ENCODE measurements at places on chromosomes 13 and 19.

DNA sequence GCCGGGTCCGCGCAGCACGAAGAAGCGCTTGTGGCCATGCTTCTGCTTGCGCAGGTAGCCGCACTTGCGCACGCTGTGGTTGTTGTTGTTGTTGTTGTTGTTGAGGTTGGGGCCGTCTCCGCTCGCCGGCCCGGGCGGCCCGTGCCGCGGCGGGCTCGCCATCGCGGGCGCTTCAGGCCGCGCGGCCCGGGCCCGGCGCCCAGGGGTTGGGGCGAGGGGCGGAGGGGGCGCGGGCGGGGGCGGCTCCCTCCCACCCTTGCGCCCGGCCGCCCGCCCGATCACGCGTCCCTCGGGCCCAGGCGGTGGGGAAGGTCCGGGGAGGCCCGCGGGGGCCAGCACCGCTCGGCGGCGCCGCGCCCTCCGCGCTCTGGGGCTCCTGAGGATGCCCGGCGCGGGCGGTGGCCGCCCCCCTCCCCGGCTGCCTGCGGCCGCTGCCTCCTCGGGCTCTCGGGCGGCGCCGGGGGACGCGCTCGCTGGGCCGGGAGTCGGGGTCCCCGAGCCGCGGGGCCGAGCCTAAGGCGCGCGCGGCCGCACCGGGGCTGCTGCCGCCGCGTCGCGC, 412 bp downstream of the IRS2 start:
- no peak for DNase-seq

GRCh38 chr13:81350056-81350455, 1009.1 kb upstream of the SPRY2 start:
- DNase-seq: no peak

GRCh38 chr19:45784096-45784495, 1.8 kb upstream of the DMPK start:
- DNase-seq: no peak

DNA sequence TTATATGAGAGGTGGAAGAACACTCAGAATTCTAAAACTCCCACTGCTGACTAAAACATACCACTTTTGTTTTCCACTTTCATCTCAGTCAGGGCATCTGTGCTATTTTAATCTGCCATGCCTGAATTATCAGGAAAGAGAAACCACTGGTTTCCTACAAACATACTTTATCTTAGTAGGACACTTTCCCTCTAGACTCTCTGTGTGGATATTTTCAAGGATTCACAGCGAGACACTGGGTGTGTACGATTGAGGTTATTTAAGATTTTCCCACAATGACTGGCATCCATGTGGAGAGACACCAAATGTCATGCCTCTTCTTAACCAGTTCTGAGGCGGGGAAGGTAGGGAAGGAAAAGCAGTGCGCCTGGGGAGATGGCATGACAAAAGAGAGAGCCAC, 212.2 kb downstream of the ENOX1 start:
- DNase-seq: no peak

- no peak for DNase-seq
Measured at GRCh38 chr13:113582841-113583631, 1.5 kb upstream of the TFDP1 start.

GRCh38 chr13:77891486-77891885, 27.1 kb downstream of the EDNRB start:
- no peak for DNase-seq

- DNase-seq: no peak
Measured at GRCh38 chr13:79654520-79654919, 173.6 kb downstream of the NDFIP2 start.

GRCh38 chr19:7393939-7394730, 45.4 kb downstream of the ARHGEF18 start:
- no peak for DNase-seq

DNA sequence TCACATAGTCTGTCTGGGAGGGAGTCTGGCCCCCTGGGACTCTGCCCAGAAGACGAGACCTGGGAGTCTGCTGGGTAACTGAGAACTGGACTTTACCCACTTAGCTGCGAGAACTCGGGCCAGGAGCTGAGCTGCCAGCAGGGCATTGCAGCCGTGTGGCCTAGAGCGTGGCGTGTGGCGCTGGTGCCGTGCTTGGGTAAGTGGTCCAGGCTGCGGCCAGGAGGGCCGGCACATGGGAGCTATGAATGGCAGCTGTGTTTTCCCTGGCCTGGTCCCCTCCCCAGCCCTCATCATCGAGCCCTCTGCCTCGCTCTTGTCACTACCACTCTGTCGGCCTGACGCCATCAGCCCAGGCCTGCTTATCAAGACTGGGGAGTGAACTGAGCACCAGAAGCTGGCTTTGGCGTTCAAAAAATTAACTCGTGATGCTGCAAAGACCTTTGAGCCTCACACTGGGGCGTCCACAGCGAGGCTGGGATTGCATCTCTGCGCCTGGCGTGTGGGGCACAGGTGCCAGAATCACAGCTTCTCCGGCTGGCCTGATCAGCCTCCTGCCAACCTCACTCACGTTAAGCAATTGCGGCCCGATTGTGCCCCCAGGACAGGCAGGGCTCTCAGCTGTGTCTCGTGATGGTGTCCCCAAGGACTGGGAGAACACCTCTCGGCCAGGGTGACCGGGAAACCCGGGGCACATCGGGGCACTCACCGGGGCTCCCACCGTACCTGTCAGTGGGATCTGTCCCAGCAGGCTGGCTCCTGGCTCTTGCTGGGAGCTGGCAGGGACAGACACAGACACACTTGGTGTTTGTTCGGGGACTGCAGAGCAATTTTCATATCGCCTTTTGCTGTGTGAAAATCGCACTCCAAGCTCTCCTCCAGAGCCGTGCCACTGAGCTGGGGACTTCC, 85.9 kb downstream of the KDM4B start:
- no peak for DNase-seq

DNA sequence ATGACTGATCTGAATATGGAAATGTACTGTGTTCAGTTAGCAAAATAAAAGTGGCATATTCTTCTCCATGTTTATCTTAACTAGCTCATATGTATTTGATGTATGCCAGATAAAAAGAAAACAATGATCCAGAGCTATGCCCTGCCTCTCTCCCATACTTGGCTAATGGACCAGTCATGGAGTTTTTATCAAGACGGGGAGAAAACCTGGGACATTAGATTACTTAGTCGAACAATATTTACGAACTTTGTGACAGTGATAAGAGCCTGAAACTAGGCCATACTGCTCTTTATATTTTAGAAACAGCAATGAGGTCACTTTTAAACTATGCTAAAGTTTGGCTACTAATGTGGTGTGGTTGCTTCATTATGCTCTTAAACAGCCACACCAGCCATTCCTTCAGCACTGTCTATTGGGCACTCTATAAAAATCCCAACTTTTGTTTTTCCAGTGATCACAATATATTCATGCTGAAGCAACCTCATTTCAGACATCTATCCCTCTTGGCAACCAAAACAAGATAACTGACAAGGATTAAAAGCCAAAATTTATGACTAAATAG, 265.0 kb downstream of the FGF14 start:
- DNase-seq: no peak

- DNase-seq: peak; percentile 89
Measured at GRCh38 chr19:42423462-42424344, 3.5 kb downstream of the LIPE start.

GRCh38 chr13:63690672-63691071, 2275.0 kb upstream of the PCDH20 start:
- DNase-seq: peak; percentile 3

GRCh38 chr19:19064098-19064722, 416 bp downstream of the SLC25A42 start:
- DNase-seq: no peak

DNA sequence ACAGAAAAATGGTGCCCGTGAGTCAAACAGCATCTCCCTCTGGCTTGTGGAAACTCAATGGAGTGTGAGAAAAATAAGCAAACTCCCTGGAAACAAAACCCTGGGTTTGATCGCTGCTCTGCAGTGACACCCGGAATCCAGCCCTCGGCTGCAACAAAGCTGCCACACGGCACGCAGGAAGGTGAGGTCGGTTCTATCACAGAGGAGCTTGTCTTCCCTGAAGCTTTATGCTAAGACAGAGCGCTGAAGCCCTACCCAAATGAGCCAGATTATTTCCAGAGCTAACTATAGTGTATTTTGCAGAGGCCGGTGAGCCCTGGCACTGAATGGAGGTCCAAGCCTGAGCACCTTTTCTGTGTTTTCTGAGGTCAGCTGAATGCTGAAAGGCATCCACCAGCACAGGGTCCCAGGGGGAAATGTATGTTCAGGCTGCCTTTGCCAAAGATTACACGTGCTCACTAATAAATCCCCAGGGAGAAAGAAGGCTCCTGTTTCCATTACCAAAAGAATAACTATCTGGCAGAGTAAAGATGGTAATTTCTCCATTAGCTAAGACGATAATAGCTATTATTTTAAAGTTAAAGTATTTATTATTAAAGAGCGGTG, 77.8 kb downstream of the TSHZ3 start:
- no peak for DNase-seq

- no peak for DNase-seq
Measured at GRCh38 chr19:14366529-14366928, 14.7 kb upstream of the ADGRE5 start.

DNA sequence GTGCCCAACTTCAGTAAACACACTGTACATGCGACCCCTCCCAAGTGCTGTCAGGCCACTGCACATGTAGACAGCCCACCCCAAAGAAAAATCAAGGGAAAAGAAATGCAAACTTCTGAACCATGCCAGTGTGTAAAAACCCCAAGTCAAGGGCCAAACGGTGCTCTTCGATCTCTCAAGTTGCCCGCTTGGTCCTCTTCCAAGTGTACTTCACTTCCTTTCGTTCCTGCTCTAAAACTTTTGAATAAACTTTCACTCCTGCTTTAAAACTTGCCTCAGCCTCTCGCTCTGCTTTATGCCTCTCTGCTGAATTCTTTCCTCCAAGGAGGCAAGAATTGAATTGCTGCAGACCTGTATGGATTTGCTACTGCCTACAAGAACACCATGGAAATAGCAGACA, 600.7 kb downstream of the KCTD12 start:
- DNase-seq: no peak

DNA sequence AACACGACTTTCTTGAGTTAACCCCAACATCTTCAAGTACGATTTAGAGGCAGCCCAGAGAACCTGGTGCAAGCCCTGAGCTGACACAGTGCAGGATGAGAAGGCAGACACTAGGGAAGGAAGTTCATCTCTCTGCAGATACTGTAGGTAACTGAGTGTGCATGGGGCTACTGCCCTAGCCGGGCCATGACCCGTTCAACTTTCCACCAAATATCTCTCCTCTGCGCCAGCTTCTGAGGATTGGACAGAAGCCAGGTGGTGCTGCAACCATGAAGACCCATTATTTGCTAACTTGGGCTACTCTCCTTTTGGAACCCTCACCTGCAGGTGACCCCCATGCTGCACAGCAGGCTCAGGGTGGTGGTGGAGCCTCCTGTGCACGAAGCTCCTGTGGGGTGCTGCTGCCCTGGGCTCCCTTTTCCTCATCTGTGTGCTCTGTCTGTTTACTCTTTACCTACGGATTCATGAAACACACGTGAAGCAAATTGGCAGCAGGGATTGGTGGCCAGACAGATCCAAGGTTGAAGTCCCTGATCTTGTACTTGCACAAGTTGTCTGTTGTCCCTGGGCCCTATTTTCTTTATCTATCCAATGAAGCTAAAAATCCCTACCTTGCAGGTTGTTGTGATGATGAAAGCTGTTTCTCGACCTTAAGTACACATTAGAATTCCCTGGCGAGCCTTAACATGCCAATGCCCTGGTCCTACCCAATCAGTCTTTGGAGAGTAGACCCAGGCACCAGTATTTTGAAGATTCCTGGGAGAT, 227.8 kb downstream of the LACC1 start:
- DNase-seq: no peak

Measured in fibroblast of skin of left quadriceps (primary cell).